ENCODE measurements at places on chromosomes 2 and 18.

GRCh38 chr2:29519338-29519925, 402.0 kb downstream of the ALK start:
- DNase-seq = no peak

- no peak for DNase-seq
Observed at GRCh38 chr2:232523682-232524597, 2.0 kb upstream of the CHRND start.

GRCh38 chr2:186543561-186544131, 46.2 kb upstream of the ITGAV start:
- no peak for DNase-seq

DNA sequence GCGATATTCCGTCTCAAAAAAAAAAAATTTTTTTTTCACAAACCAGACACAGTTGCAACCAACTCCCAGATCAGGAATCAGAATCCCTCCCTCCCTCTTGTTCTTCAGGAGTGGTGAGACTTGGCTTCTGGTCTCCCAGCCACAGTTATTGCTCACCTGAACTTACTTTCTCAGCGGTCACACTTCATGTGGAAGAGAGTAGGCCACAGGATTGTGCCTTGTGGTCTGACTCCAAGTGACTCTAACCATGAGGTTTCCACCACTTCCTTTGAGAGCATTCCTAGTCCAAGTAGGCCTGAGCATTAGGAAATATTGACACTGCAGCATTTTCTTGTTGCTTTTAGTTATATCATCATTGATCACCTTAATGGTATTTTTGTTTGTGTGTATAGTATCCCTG, 12.1 kb downstream of the FMNL2 start:
- DNase-seq = no peak

- DNase-seq = peak; percentile 21
Observed at GRCh38 chr2:15941481-15941850, 1.1 kb downstream of the MYCN start.

- no peak for DNase-seq
Observed at GRCh38 chr2:196123679-196124373, 47.6 kb downstream of the STK17B start.

DNA sequence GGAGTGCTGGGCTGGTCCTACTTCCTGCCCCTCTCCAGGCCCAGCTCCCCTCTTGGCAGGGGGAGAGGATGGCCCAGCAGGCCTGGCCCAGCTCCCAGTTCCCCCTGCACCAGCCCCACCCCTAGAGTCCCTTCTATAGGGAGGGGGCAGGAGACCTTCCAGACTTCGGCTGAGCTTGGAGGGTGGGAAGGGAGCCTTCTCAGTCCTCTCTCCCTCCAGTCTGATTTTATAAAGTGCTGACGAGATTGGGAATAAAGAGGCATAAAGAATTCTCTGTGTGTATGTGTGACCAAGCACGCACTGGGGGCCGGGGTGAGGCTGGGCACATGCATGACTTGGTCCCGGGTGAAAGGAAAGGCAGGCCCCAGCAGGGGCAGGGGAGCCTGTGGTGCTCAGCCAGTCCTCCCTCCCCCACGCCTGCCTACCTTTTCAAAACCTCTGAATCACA, 5.1 kb downstream of the CHPF start:
- no peak for DNase-seq

GRCh38 chr2:219664944-219665343, 37.5 kb downstream of the SLC4A3 start:
- DNase-seq = no peak

DNA sequence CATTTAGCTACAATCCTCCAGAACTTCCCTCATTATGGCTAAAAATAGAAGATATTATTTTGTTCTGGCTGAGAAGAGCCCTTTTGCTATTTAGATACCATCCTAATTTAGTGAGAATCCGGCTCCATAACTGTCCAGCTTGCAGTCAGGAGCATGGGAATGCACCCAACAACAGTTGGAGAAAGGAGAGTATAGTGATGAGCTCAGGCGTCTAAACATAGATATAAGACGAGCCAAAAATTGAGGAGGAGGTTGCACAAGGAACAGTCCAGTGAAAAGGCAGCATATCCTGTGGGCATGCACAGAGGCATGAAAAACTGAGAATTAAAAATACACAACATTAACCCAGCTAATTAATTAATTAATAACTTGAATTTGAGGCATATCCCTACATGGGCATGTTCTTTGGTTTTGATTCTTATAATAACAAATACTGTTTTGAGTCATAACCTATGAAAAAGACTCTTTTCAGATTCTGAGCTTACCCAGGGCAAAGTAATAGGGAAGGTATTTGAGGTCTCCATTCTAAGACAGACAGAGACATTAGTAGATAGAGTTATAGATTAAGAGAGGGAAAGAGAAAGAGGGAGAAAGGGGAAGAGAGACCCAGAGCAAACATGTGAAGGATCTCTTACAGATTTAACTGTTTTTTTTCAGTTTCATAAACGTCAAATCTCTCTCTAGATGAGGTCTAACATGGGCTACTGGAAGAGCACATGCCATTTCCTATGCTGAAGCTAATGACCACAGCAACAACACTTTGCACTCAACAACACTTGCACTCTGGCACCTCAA, 311.2 kb downstream of the OSR1 start:
- no peak for DNase-seq

- DNase-seq = peak; percentile 7
Observed at GRCh38 chr2:137964066-137964858, at the start of gene HNMT. Gene HNMT, plus strand, starts transcription at chr2:137964473. Its CDS starts 19 bp downstream, at chr2:137964492.

GRCh38 chr2:168767258-168767657, 35.2 kb upstream of the NOSTRIN start:
- DNase-seq = no peak

DNA sequence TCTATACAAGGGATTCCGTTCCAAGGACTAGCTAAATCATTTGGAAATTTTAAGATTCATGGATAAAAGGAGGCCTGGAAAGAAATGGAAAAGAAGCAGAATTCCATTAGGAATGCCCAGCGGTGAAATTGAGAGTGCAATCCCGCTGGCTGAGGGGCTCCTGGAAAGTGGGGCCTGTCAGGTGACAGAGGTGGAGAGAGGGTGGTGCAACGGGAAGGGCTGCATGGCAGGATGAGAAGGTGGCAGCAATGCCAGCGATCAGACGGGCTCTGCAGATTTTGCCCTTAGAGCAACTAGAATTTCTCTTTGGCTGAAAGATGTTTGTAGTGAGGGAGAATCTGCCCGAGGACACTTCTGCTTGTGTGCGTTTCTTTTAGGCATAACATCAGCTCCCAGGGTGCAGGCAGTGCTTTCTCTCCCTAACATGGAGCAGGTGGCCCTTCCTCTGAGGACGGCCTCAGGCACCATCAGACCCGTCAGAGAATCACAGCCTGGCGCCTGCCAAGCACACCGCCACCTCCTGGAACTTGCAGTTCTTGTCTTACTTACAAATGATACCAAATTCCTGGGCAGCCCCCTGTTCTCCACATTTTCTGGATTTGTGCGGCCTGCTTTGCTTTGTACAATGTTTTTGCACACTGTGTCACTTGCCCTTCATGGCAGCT, 261.6 kb downstream of the NDUFA10 start:
- DNase-seq = no peak

- DNase-seq = no peak
Observed at GRCh38 chr2:48768669-48769068, 13.1 kb upstream of the LHCGR start.

GRCh38 chr2:101737478-101738255, 40.2 kb downstream of the MAP4K4 start:
- DNase-seq = no peak

DNA sequence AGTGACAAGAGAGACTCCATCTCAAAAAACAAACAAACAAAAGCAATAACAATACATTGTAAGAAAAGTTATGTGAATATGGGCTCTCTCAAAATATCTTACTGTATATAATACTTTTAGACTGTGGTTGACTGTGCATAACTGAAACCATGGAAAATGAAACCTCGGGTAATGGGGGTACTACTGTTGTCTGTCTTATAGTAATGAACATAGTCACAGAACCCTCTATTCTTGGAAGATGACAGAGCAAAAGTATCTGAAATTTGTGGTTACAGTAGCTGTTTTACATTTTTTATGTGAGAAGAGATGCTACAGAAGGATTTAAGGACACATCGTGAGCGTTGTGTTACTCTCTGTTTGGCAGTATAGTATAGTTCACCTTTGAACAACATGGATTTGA, 60.5 kb downstream of the MAP4K4 start:
- no peak for DNase-seq

- DNase-seq = no peak
Observed at GRCh38 chr2:156695020-156695419, 258.8 kb downstream of the GPD2 start.

DNA sequence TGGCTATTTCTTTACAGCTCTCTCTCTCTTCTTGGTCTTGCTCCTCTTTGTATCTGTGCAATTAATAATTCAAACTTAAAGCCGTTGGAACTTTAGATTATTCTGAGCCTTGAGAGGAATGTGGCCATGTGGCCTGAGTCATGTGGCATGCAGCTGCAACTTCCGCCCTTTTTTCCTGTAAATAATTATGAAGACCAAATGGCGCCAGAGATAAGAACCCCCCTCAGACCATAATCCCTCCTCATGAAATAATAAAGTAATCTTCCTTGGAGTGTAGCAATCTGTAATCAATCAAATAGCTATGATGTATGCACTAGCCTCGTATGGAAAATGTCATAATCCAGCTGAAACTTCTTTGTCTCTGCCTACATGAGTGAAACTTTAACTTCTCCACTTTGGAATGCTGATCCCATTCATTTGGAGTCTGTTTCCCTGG, 13.5 kb upstream of the TWSG1 start:
- DNase-seq = no peak

- no peak for DNase-seq
Observed at GRCh38 chr2:45836316-45836715, 184.8 kb downstream of the PRKCE start.

GRCh38 chr2:12960671-12961070, 243.9 kb downstream of the TRIB2 start:
- no peak for DNase-seq

- DNase-seq = no peak
Observed at GRCh38 chr18:12862467-12862866, 21.6 kb downstream of the PTPN2 start.

- DNase-seq = no peak
Observed at GRCh38 chr2:30287857-30288513, 56.7 kb downstream of the LBH start.

DNA sequence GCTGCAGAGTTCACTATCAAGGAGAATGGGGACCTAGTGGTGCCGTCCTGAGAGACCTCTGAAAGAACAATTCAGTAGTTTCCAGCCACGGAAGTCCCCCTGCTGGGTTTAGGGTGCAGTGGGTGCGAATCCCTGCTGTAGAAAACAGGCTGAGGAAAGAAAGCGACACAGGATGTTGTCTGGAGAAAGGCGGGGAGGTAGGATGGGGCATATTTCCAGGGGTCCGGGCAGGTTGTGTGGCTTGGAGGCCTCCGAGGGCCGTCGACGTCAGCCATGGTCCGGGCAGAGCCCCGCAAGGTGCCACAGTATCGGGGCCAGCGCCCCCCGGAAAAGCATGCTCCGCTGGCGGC, 807 bp upstream of the CREB1 start:
- DNase-seq = no peak

DNA sequence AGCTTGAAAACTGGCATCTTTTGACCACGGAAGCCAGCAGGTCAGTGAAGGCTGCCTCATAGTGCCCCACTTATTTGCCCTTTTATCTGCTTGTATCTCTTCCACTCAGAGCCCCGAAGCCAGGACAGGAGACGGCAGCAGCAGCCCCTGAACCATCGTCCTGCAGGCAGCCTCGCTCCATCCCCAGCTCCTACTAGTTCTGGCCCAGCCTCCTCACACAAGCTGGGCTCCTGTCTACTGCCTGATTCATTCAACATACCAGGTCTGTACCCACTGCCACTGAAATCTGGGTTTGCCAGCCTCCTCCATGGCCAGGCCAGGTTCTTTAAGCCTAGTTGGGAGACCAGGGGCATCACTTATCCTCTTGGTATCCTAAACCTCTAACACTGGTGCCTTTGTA, 4.1 kb downstream of the OST4 start:
- DNase-seq = no peak

GRCh38 chr2:195646424-195646823, 10.6 kb upstream of the SLC39A10 start:
- DNase-seq = no peak

DNA sequence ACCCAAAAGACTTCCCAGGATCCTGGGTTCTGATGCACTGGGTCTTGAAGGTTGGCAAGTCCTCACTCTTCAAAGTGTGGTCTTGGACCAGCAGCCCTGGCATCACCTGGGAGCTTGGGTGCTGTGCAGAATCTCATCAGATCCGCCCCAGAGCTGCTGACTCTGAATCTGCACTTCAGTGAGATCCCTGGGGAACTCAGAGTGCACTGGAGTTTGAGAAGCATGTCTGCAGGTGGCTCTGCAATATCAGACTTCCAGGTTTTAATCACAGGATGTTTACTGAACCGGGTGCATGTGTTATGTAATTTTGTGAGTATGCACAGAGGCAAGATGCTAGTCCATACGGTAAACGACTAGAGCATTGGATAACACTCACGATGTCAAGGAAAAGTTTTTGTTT, 58.0 kb upstream of the BOD1L2 start:
- DNase-seq = no peak

DNA sequence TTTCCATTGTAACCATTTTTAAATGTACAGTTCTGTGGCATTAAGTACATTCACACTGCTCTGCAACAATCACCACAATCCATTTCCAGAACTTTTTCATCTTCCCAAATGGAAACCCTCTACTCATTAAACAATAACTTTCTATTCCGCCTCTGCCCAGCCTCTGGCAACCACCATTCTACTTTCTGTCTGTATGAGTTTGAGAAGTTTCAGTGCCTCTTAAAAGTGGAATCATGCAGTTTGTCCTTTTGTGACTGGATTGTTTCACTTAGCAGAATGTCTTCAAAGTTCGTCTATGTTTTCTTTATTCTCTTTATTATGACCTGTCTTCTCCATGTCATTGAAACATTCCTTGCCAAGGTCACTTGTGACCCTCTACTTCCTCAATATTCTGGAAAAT, 22.0 kb upstream of the PELI1 start:
- no peak for DNase-seq

GRCh38 chr18:35971661-35972196, 750 bp upstream of the RMP24 start:
- DNase-seq = no peak

GRCh38 chr2:37982147-37982582, 57.1 kb downstream of the RMDN2 start:
- DNase-seq = no peak

DNA sequence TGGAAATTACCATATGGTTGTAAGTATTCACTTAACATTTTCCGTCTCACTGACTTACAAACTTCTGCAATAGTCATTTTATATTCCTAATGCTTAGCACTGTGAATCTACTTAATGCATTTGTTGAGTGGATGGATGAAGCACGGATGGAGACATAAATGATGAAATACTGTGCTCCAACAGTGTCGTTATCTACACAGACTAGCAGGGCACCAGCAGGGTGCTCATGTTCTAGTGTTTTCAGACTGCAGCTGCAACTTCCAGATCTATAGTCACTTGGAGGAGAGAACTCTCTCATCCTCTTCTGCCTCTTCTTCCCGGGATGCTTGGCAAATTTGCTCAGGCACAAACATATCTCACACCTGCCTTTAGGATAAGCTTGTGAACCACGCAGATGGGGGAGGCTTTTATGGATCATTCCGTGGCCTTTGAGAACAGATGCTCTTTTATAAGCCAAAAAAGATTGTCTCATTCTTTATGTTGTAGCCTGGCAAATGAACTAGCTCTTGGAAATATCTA, 797.7 kb downstream of the MBD2 start:
- no peak for DNase-seq

Measured in amygdala (tissue), 56 donors.